ENCODE measurements at places on chromosomes 12 and 14.

DNA sequence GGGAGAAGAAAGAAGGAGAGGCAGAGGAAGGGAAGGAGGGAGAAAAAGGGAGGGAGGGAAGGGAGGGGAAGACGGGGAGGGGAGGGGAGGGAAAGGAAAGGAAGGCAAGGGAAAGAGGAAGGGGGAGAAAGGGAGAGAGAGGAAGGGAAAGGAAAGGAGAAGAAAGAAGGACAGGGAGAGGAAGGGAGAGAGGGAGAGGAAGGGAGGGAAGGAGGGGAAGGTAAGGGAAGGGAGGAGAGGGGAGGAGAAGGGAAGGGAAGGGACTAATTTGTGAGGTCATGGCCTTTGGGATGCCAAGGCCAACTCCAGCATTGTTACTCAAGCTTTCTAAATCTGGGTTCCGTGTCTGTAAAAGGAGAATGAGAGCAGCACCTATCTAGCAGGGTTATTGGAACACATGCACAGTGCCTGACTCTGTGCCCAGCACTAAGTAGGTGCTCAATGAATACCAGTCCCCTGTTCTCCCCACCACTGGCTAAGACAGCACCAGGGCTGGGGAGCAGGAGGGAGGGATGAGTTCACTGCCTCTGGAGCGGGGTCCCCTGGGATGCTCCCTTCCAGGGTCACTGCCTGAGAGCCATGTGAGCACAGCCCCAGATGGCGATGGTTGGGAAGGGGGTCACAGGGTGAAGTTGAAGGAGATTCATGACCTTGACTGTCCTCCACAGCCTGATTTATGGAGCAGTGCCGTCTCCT lies 560.1 kb upstream of the TBX3 start:
- no peak for DNase-seq

DNA sequence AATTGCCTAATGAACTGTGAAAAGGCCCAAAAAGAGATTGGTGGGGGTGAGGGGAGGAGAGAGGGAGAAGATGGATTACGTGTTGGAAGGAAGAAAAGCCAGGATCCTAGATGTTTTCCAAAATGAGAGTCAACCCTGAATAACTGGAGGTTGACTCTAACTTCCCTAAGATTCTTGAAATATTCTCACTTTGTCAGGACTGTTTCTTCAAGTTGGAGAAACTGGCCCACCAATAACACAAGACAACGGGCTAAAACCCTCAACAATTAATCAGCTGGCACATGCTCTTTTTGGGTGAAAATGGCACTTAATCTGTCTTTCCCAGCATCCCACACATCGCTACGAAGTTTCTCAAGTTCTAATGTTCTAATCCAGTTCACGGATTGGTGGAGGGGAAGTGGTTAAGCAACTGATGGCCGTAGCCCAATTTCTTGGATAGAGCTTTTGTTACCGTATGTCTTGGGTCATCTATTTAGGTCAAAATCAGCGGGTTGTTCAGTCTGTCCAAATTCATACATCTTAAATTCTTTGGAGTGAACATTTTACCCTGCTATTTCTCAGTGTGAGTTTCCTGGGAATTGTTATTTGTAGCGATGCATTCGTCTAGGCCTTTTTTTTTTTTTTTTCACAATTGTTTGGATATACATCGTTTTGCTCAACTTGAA lies 49.0 kb downstream of the GPHB5 start:
- DNase-seq: no peak

- no peak for DNase-seq
Measured at GRCh38 chr14:61196792-61197191, 84.3 kb downstream of the TMEM30B start.

DNA sequence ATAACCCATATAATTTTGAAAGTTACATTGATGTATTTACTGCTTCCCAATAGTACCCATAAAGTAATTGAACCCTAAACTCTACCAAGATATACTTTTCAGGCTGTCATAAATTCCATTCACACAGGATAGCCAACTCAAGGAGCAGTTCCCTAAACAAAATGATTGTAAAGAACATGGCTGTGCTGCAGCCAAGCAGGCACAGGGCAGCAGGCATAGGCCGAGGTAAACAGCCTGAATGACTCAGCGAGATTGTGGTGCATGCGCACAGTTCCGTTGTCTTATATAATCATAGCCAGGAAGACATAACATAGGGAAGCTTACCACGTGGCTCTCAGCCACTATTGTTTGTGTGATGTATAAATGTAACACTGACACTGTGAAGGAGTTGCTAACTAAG lies 344.9 kb downstream of the FSCB start:
- no peak for DNase-seq

DNA sequence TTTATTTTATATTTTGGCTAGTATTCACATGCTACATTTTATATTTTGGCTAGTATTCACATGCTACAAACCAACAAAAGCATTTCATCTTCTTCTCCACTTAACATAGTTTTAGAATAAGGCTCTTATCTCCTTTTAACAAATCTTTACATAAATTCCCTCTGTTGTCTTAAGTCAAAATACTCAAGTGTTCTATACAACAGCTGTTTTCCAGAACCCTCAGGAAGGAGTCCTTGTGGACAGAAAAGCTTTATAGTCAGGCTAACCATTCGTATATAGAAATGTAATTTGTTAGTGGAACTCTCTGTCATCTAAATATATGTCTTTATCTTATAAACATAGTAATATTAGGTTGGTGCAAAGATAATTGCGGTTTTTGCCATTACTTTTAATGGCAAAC lies 191.0 kb upstream of the FLRT2 start:
- no peak for DNase-seq

- no peak for DNase-seq
Measured at GRCh38 chr14:93030761-93031160, 85.0 kb downstream of the ITPK1 start.

- no peak for DNase-seq
Measured at GRCh38 chr14:78534141-78534540, 364.0 kb downstream of the NRXN3 start.

- peak; percentile 65 for DNase-seq
Measured at GRCh38 chr12:4939418-4940023, 29.8 kb downstream of the KCNA1 start.

DNA sequence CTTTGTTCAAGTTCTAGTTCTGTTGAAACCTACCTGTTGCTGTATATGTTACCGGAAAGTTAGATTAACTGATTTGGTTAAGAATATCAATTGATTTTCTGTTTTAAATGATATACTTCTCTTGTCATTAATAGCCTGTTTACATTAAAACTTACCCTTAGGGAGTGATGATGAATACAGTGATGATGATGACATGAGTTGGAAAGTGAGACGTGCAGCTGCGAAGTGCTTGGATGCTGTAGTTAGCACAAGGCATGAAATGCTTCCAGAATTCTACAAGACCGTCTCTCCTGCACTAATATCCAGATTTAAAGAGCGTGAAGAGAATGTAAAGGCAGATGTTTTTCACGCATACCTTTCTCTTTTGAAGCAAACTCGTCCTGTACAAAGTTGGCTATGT lies 33.0 kb downstream of the CAND1 start:
- DNase-seq: no peak

DNA sequence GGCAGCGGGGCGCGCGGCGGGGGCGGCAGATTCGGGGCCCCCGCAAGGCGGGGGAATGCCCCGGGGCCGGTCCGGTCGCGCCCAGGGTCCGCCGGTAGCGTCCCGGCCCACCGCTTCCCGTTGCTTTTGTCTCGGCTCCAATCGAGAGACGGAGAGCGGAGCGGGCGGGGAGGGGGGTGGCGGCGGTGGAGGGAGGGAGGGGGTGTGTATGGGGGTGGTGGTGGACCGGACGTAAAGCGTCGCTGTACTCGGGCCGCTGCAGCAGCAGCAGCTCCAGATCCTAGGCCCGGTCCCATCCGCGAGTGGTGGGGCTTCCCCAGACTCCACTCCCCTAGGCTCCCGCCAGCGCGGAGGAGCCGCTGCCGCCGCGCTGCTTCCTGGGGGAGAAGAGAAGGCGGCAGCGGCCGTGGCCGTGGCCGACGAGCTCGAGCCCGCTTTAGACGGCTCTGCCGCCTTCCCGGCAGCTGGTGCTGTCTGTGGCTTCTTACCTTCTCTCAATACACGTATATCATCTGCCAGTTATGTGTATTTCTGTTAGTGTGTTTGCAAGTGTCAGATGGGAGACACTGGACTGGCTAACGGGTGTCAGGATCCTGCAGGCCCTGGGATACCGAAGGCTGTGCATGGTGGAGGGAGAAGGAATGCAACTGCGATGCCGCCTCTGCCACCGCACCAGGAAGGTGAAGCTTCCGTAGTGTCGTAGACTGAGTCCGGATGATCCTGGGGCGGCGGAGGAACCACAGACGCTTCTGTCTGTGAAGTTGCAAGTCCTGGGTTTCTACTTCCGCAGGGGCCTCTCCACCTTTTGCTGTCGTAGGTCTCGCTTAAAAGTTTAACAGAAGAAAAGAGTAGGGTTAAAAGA lies 508 bp downstream of the CNOT2 start:
- no peak for DNase-seq

GRCh38 chr14:54683882-54684794 lies 117.2 kb downstream of the SAMD4A start:
- DNase-seq: no peak

- DNase-seq: no peak
Measured at GRCh38 chr12:49043856-49044258, 16.7 kb downstream of the KMT2D start.

DNA sequence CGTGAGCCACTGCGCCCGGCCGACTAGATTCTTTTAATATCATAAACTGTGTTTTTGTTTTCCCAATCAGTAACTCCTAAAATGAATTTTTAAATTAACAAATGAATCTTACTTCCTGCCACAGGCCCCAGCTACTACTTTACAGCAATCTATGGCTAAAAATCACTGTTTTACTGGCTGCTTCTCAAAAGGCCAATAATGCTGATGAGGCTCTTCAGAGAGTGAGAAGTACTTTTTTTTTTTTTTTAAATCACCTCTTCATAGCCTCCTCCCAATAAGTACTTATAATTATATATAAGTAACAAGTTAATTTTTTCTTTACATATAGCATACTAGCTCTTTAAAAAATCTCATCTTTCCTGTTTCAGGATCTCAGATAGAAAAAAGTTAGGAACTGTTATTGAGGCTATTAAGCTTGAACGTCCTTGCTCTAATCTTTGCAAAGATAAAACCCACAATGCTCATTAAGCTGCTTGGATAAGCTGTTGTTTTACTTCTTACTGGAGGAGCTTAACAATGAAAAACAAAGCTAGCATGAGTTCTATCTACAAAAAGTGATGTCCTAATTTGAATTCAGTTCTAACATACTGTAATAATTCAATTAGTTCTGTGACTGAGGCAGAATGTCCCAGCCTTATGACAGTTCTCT lies 12.8 kb upstream of the WDR20 start:
- no peak for DNase-seq

- no peak for DNase-seq
Measured at GRCh38 chr12:76450690-76451089, 102.5 kb upstream of the BBS10 start.

GRCh38 chr12:121279071-121279375 lies 17.5 kb downstream of the CAMKK2 start:
- no peak for DNase-seq

DNA sequence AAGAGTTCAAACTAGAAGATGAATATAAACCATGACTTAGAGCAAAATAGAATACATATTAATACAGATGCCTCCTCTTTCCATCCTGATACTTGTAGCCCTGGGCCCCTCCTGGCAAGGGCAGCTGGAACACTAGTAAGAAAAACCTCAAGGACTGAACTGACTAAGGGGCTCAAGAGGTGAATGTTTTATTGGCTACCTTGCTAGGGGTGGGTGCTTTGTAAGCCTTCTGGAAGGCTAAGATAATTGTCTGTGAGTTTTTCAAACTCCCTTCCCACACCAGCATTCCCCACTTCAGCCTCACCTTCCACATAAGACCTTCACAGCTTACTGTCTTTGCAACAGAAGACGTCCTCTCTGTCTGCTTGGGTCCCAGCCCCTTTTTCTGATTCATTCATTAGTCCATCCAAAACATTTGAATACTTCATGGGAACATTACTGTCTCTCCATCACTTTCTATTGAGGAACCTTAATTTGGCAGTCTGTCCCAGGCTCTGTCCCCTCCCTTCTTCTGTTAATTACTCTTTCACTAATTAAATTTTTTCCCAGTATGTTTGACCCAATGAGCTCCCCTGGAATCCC lies 1.1 kb upstream of the MARCHF9 start:
- DNase-seq: no peak

- no peak for DNase-seq
Measured at GRCh38 chr14:30868736-30869135, 5.6 kb upstream of the COCH start.

GRCh38 chr12:107127482-107128430 lies 34.4 kb upstream of the CRY1 start:
- DNase-seq: no peak

DNA sequence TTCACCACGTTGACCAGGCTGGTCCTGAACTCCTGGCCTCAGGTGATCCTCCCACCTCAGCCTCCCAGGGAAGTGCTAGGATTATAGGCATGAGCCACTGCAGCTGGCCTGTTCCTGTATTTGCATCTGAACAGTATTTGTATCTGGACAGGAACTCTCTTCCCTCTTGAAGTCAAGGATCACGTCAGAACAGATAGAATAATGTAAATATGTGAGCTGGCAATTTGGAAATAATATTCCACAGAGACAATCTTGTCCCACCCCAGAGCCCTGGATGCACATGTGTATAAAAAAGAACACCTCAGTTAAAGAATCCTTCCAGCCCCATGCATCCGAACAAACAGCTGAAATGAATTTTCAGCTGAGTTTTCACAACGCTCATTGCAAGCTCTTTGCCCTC lies 118.3 kb downstream of the VEZT start:
- no peak for DNase-seq

GRCh38 chr14:53536446-53536845 lies 383.3 kb upstream of the DDHD1 start:
- no peak for DNase-seq

DNA sequence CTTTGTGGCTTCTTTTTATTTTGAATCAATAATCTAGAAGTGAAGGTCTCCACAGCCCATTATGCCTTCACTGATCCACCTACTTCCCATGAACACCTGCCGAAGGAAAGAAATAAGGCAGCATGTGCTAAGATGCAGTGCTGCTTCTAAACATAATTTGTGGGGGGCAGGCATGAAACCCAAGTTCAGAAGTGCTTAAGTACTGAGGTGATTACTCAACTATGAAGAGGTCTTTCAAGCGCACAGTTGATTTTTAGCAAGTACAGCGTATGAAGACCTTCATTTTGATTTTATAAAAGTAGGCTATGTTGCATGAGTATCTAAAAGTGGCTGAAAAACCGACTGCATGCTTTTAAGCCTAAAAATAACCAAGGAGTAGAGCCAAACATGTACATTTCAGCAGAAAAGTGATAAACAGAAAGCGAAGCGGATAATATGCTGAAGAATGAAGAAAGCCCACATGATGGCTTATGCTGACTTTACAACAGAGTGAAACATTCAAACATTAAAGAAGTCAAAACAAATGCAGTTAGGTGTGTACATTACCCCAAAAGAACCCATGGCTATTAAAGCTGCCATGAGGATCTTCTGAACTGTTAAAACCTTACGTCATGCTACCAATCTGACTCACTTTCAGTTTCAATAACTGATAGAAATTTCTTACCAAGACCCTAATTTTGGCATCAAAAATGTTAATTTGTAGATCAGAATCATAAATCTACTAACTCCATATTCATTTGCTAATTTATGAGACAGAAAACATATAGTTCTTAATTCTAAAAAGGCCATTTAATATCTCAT lies 29.3 kb downstream of the KICS2 start:
- no peak for DNase-seq

GRCh38 chr12:63066782-63067181 lies 84.2 kb downstream of the AVPR1A start:
- DNase-seq: no peak

- no peak for DNase-seq
Measured at GRCh38 chr14:81311141-81311540, 89.0 kb downstream of the STON2 start.
